ENCODE measurements at places on chromosomes 2 and 18.

GRCh38 chr2:204018717-204019116 is 82.2 kb downstream of the ICOS start:
- DNase-seq: no peak

- DNase-seq: no peak
Measured at GRCh38 chr2:241034490-241035141, 36.2 kb downstream of the SNED1 start.

DNA sequence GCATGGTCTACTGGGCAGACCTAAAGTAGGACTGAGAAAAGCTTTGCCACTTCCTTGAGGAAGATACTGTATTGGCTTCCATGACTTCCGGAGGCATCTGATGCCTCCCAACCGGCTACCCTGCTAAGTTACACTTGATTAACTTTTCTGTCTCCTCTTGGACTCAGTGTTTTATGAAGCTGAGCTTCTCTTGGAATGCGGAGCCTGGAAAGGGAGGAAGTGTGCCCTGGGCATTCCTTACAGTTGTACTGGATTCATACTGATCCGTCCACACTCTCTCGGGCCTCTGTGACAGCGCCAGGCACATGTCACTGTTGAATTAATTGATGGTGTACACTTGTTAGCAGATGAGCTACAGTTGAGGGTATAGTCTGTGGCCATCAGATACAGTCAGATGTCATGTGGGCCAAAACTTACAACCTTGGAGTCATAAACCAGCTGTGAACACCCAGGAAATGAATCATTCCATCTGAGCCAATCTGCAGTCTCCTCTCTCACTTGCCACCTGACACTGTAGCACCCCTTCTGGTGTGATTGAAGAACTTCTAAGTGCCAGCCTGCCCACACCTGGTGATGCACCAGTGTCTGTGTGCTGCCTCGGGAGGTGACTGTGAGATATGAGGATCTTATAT is 122.5 kb downstream of the FHOD3 start:
- no peak for DNase-seq

GRCh38 chr2:144493027-144493809 is 26.7 kb downstream of the ZEB2 start:
- DNase-seq: no peak

DNA sequence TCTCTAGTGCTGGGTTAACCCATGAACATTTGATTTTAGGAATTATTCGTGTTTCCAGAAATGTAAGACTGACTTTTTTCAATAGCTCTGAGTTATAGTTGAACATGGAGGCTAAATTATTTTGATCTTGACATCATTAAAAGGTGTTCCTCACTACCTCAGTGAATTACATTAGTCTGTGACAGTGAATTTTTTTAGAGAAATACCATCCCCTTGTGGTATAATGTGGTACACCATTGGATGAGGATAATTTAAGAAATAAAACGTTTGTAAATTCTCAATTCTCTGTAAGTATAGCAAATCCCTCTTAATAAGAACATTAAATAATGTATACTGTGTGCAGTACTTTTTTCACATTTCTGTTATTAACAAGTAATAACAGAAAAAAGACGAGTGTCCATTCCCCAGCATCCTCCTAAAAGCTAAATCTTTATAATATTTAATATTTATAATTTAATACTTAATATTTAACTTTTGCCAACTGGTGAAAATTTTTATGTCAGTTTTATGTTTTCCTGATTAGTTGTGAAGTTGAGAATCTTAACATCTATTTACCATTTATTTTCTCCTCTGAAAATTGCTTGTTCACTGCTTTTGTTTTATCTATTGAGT is 70.3 kb upstream of the CWC22 start:
- DNase-seq: no peak

GRCh38 chr2:61582165-61582564 is 44.0 kb upstream of the XPO1 start:
- no peak for DNase-seq

- DNase-seq: no peak
Measured at GRCh38 chr2:146131785-146132184, 1611.9 kb upstream of the ZEB2 start.

DNA sequence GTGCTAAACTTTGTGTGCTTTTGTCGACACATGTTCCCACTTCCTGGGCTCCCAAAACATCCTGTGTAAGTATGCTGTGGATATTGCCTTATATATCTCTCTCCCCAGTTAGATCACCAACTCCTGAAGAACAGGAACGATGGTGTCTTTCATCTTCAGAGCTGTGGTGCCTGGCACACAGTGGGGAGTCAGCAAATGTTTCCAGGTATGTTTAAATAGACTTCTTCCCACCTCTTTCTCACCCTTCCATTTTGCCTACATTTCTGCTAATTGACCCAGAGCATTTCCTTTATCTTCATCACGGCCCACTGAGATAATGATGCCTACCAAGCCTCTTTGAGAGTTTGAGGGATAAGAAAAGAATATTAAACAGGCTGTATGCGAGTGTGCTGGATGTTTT is 60.7 kb downstream of the RND3 start:
- DNase-seq: no peak

- no peak for DNase-seq
Measured at GRCh38 chr2:27627963-27628766, 647 bp downstream of the CCDC121 start.

- DNase-seq: no peak
Measured at GRCh38 chr18:55064073-55064472, 104.8 kb upstream of the CCDC68 start.

- DNase-seq: no peak
Measured at GRCh38 chr2:214232271-214232670, 178.6 kb upstream of the VWC2L start.

DNA sequence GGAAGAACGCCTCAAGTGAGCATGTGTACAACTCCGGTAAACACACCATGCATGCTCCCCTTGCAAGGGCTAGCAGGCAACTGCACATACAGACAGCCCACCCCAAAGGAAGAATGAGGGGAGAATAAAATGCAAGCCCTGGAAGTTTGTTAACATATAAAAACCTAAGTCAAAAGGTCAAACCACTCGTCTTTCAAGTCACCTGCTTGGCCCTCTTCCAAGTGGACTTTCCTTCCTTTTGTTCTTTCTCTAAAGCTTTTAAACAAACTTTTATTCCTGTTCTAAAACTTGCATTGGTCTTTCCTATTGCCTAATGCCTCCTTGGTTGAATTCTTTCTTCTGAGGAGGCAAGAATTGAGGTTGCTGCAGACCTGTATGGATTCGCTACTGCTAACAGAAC is 5.2 kb upstream of the RPIA start:
- DNase-seq: no peak

DNA sequence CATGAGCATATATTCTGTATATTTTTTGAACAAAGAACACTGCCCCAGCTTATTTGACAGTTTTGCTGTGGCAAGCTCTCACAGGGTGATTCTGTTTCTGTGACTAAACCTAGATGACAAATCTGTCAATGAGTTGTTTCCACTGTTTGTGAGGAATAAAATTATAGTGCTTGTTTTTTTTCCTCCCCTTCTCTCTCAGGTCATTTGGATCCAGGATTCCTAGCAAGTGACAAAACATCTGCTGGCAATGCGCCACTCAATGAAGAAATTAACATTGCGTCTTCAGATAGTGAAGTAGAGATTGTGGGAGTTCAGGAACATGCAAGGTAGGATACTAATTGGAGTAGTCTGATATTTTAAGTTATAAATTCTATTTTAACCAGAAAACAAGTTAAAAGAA is 149.3 kb downstream of the HAUS1 start:
- no peak for DNase-seq

DNA sequence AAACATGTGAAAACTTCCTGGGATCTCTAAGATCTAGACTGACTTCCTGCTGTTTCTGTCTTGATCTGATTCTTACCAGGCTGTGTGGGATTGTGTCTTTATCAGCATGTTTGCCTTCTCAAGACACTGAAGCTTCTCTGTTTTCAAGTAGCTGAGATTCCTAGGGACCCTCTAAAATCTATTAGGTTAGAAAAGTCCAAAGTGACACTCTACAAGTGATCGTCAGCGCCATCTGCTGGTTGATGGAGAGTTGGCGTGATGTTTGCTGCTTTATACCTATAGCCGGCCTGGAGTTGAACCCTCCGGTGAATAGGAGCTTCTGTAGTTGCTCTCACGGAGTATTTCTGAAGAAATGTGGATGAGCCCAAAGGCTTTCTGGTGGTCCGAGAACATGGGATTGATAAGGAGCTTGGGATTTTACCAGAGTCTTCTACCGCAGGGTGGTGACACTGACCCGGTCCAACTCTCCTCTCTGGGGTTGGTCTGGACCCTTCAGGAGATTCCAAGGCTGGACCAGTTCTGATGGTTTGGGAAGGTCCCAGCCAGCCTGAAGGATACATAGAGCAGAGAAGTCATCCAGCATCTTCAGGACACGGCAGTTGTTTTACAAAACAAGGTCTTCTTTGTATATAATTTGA is 96.0 kb upstream of the TTC39C start:
- DNase-seq: peak; percentile 65

DNA sequence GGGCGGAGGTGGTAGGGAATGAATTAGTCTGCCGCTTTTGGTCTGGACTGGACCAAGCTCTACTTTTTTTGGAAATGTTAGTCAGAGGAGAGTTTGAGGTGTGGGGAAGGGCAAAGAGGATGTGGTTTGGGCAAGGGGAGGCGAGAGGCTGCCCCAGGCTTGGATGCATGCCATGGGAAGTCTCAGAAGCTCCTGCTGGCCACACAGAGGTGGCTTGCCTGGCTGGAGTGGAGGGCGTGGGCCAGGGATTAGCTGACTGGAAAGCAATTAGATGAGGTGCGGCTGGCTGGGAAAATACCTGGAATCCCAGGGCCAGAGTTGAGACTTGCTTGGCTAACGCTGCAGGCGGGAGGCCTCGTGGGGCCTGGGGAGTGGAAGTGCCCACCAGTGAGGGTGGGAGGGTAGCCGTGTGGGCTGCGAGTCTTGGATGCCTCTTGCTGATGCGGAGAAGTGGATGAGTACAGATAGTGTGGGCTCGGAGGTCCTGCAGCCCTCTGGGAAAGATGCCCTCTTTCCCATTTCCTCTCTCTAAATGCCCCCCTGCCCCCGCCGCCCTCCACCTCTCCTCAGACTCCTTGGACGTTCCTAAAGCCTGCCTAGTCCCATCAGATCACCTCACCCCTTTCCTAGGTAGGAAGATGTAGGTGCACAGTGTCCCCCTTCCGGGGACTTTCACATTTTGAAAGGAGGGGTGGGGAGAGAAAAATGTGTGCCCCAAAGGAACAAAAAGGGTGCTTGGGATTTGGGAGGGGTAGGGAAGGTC is 117.6 kb downstream of the SMAD7 start:
- no peak for DNase-seq

- DNase-seq: no peak
Measured at GRCh38 chr2:104468846-104469245, 385.1 kb upstream of the POU3F3 start.

DNA sequence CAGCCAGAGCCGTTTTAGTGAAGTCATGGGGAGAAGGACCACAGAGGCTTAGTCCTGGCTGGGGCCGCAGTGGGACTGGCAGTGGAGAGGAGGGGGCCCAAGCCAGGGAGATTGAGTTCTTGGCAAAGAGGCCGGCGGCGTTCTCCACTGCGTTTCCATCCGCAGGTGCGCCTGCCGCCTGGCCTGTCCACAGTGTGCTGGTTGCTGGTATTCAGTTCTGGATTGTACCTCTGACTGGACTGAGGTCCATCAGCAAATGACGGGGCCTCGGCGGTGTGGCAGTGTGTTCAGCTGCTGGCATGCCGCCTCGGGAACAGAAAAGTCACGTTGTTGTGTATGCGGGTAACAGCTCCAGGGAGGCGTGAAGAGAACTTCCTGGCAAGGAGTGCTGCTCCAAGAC is 36.8 kb downstream of the LRRFIP1 start:
- DNase-seq: no peak

DNA sequence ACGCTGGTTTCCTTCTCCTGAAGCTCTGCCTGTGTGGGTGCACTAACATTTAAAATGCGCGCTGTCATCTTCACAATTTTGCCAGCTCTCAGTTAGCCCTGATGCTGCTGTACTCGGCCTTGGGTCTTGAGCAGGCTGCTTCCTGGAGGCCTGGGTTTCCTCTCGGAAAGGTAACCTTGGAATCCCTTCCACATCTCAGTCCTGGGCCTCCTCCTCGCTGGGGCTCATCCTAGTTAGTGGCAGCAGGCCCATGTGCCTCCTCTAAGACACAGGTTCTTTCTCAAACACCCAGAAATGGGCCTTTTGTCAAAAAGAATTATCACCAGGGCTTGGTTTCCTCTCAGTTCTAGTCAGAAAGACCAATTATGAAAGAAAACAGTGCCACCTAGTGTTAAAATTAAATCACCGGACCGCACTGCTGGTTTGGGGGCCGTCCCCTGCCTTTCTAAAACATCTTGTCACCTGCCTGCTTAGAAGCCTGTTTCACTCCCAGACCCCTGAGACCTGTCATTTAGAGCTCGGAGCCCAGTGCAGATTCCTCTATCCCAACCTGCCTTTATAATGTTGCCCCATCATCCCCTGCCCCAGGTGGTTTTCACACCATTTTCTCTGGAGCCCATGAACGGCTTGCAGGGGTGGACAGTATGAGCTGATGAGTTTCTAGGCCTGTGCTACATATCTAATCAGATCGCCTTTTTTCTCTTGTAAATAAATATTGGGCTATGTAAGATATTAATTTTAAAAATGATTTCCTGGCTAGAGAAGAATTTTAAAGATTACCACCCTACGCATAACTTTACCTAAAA is 42.4 kb downstream of the HK2 start:
- DNase-seq: peak; percentile 9

- DNase-seq: no peak
Measured at GRCh38 chr2:186183406-186183805, 302.7 kb upstream of the ZC3H15 start.

GRCh38 chr2:217739741-217740140 is 263.1 kb downstream of the TNS1 start:
- no peak for DNase-seq

- DNase-seq: no peak
Measured at GRCh38 chr2:217277646-217278398, 418.0 kb upstream of the TNP1 start.

GRCh38 chr2:23505984-23506380 is 121.0 kb downstream of the KLHL29 start:
- DNase-seq: no peak

- DNase-seq: no peak
Measured at GRCh38 chr18:62312851-62313250, 12.3 kb upstream of the TNFRSF11A start.

- DNase-seq: no peak
Measured at GRCh38 chr18:12048010-12048826, 45.4 kb upstream of the ANKRD62 start.

GRCh38 chr2:152890736-152891135 is 172.3 kb downstream of the ARL6IP6 start:
- DNase-seq: no peak

- DNase-seq: no peak
Measured at GRCh38 chr2:32904074-32904473, 42.7 kb upstream of the LTBP1 start.

GRCh38 chr2:60033325-60033724 is 520.1 kb downstream of the BCL11A start:
- DNase-seq: no peak

All from activated CD4-positive, CD25-positive, alpha-beta regulatory T cell (primary cell).